Activated T-helper 1 cell treated with anti-CD3 and anti-CD28 coated beads, Interleukin-2, amount 50 U/mL, for 16 hours (primary cell): ENCODE measurements at places on chromosomes 5 and 9.
A peak's percentile ranks its signal among the peaks of the same experiment; 100 is the strongest.

DNA sequence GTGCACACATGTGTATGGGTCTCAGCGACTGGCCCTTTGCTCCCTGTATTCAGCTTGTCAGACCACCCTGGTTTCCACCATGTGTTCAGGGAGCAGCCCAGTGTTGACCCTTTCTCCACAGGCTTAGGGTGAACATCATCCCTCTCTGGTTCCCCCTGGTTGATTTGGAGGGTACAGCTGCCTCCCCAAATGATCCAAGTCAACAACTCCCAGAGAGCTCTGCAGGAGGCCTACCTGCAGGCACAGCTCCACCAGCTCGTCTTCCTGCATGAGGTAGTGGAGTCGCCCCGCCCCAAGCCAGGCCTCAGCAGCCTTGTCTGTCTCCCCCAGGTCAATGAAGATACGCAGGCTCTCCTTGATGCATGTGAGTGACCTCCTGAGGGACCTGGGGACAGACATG lies 50.5 kb downstream of the SH3TC2 start:
- no peak for DNase-seq

DNA sequence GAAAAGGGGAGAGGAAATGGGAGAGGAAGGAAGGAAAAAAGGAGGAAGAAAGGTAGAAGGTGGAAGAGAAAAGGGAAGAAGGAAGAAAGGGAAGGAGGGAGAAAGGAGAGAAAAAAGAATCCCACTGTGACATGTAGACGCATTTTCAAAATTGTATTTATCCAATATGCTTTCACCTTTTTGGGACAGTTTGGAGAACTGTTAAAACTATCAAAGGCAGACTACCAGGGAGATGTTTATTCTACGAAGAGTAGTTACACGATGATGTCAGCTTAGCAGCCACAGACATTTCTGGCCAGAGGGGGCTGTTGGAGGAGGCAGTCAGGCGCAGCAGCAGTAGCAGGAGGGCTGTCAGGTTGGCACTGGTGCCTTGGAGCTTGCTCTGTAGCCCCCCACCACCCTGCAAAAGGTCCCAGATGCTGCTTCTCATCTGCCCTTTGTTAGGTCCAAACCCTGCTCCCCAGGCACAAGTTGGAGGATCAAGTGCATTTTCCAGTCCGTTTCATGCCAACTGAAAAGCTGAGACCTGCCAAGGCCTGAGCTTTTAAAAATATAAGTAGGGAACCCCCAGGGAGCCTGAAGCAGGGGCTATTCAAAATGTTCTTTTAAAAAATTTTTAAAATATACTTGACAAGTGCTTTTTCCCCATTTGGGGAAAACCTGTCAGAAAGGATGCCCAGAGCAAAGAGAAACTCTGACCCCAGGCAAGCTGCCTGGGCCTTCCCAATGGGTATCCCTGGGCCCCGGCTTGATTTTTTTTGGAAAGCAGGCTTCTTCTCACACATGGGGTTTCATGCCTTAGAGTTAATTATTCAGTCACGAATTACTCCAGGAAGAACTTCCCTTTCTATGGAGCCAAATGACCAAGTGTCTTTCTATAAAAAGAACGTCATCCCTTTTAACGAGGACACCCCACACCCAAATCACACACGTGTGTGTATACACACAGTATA lies 203.3 kb downstream of the SLIT3 start:
- DNase-seq = no peak

- no peak for DNase-seq
Observed at GRCh38 chr9:114117996-114118830, 19.1 kb upstream of the KIF12 start.

- no peak for DNase-seq
Observed at GRCh38 chr9:125559194-125559593, 147.8 kb downstream of the MAPKAP1 start.

- no peak for DNase-seq
Observed at GRCh38 chr5:180207593-180207992, 1.4 kb downstream of the RASGEF1C start.

GRCh38 chr5:167750586-167750985 lies 540.9 kb upstream of the WWC1 start:
- DNase-seq = no peak

DNA sequence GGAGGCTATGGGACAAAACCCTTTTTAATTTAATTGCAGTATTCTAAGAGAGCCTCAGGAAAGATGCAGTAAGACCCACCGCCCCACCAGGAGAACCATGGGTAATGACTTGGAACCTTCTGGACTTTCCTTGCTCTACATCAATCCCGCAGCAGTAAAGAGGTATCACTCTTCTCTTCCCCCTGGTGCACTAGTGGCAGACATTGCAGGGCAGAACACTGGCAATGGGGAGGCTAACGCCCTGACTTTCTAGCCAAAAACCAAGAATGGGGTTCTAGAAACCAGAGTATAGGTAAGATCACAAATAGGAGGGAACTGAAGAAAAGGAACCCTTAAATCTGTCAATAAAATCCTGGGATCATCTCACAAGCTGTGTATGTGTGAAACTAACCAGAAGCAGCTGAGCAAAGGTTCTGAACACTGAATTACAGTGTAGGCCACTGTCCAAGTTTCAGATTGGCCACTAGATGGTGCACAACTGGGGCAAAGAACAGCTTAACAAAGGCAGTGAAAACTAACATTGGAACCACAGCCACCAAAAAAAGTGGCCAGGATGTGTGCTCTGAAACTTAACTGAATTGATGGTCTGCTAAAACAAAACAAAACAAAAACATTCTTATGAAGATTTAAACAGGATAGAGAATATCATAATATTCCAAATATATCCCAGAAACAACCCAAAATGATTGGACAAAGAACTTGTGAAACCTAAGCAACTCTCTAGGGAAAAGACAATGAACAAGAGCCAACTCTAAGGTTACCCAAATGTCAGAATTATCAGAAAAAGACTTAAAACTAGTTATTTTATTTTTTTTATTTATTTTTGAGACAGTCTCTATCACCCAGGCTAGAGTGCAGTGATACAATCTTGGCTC lies 6.6 kb upstream of the FAM151B start:
- DNase-seq = no peak

- DNase-seq = no peak
Observed at GRCh38 chr5:31173614-31174013, 19.9 kb upstream of the CDH6 start.

DNA sequence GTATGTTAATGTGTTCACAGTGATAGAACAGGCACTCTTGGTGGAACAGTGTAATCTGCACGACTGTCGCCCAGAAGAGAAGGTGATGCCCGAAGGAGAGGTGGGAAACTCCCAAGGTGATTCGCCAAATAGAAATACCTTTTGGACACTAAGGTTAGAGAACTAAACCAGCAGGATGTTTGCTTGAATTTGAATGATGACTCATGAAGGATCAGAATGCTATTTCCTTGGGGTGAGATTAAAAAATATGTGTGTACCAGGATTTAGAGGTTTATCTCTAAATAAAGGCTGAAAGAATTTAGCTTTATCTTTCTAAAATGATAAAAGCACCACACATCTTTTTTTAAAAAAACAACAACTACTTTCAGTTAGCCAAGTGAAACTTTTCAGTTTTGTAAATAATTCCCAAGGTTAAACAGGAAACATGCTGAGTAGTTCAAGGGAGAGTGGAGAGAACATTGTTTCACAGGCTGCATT lies 297.4 kb upstream of the TAS2R1 start:
- DNase-seq = no peak

GRCh38 chr5:172585114-172585513 lies 55.9 kb upstream of the NEURL1B start:
- DNase-seq = no peak

GRCh38 chr9:76302947-76303550 lies 91.2 kb downstream of the RFK start:
- no peak for DNase-seq

GRCh38 chr5:149961957-149962409 lies 1.4 kb downstream of the SLC26A2 start:
- DNase-seq = no peak

- DNase-seq = no peak
Observed at GRCh38 chr5:165786073-165786472, 2280.7 kb downstream of the MAT2B start.

- no peak for DNase-seq
Observed at GRCh38 chr9:94692601-94693000, 33.9 kb upstream of the AOPEP start.

DNA sequence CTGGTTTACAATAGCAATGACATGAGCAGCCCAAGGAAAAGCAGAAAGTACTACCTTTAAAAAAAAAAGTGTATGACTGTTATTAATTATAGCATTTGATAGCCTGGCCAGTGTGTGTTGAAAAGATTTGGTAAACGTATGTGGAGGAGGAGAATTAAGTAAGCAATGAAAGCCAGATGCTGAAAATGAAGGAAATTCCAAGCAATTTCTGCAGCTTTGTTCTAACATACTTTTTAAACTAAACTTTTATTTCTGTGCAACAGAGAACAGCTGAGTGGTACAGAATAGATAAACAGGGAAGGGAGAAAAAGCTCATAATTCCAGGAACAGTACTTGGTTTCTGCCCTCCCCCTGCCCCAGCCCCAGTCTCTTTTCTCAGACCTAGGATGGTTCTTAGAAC lies 252.6 kb downstream of the ADAMTSL1 start:
- no peak for DNase-seq

DNA sequence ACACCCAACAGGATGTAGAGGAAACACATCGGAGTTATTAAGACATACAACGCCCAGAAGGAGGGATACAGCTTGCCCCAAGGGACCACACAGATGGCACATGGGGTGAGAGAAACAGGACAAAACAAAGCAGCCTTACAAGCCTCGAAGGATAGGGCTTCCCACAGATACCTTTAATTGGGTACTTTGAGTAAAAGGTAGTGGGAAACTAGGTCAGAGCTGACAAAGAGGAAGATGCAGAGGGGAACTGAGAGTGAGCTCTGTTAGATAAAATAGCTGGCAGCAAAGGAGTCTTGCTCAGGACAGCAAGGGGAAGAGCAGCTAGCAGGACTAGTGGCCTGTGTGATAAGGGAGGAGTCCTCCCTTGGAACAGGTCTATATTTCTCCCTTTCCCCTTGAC lies 48.2 kb downstream of the OTP start:
- DNase-seq = no peak

GRCh38 chr9:33166231-33167083 lies 679 bp downstream of the B4GALT1 start:
- DNase-seq = peak; percentile 16

DNA sequence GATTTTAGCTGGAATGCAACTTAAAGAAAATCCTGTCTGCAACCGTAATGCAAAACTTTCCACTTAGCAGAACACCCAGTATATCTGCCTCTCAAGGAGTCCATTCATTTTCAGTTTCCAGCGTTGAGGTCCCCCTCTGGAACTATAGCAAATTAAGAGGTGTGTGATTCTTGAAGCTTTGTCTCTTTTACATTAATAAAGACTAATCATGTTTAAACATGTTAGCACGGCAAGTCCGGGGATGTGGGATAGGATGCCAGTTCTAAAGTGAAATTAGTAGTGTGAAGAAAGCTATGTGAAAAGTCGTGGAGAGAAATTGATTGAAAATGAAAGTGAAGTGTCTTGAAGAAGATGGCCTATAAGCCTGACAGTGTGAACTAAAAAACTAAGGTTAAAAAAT lies 429.1 kb downstream of the NR2F1-AS1 start:
- DNase-seq = no peak

DNA sequence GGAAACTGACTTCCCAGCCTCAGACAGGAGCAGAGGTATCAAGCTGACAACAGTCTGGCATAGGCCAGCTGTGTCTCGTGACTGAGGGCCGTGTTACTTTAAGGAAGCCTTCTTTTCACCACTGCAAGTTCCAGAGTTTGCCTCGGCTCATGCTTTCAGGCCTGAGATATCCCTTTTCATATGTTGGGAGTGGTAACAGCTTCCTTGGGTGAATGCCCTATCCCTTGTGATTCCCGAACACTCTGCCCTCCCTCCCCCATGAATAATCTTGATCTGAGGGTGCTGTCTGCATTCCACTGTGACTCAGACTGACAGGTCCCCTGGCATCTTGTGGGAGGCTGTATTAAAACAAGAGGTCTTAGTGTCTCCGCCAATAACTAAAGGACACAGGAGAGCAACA lies 49.7 kb upstream of the ARL15 start:
- DNase-seq = no peak

- DNase-seq = no peak
Observed at GRCh38 chr9:131273146-131273855, 3.0 kb downstream of the FAM78A start.

DNA sequence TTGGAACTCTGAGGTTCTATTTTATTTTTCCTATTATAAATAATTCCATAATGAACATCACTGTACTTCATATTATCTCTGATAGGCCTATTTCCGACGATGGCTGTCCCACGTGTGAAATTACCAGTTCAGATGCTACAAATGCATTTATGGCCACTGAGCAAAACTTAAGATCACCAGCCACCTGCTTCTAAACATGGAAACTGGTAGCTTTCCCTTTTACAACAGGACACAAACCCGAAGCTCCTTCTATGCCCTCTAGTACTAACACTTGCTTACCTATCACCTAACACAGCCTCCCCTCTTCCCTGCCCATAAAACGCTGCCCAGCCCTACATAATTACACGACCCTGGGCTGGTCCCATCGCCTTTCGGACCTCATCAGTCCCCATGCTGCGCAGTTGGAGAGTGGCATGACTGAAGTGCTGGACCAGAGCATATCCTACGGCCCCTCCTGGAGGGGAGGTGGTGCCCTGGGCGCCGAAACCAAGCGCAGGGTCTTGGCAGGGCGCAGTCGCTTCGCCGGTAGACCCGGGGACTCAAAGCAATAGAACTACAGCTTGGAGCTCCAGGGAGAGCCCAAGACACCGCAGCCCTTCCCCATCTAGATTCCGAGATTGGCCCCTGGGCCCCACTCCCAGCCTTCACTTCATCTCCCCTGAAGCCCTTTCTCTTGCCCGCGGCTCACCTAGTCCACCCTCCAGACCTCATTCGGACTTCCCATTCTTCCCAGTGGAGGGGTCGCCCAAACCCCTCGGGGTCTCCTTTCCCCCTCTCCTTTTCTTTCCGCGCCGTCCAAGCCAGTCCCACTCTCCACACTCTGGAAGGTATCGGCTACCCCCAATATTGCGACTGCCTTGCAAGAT lies 1.0 kb upstream of the SAP30L start:
- DNase-seq = no peak

DNA sequence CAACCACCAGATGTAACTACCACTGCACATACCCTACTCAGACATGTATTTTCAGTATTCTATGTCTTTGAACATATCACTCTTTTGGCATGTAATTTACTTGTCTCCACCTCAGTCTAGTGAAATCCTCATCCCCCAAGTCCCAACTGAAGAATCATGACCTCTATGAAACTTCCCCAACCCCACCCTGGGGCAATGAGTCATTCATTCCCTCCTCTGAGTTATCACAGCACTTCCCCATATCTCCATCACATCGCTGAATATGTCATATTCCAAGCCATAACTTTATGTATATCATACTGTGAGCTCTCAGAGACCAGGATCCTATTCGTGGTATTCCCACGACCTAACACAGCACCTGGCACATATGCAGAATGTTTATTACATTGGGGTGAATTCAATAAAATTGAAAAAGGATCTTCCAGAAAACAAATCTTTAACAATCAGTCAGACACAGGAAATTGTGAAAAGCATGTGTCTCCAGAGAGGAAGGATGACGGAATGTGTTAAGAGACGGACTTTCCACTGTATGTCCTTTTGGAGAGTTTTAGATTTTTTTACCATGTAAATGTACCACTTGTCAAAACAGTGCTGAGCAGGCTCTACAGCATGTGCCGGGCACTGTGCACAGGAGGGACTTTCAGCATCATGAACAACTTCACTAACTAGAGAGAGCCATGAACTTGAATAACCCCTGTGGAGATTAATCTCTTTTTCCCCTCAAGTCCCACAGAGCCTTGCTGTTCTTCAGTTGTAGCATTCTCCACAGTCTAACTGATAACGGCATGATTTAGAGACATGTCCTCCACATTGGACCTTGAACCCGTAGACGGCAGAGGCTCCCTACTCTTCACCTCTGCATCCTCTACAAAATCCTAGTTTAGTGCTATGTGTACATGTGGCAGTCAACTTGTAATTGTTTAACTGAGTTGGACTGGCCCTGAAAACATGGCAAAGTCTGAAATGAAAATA lies 213.5 kb downstream of the GLIS3 start:
- no peak for DNase-seq
